Activated CD4-positive, alpha-beta T cell treated with anti-CD3 and anti-CD28 coated beads, Interleukin-2, amount 10 ng/mL, durations not matched to agents 7 days and 5 days (primary cell): ENCODE measurements at places on chromosomes 6 and 20. TPM values are rescaled to one million over a fixed set of nuclear protein-coding genes. Genes with fewer than 3 reads are reported as not detected.

GRCh38 chr20:15593081-15593480 lies 980.2 kb downstream of the KIF16B start:
- no peak for DNase-seq

KCNG1 gene
- not detected for total RNA-seq

RAET1G gene
- total RNA-seq, result not detected

HEY2 gene
- not detected for total RNA-seq

DNA sequence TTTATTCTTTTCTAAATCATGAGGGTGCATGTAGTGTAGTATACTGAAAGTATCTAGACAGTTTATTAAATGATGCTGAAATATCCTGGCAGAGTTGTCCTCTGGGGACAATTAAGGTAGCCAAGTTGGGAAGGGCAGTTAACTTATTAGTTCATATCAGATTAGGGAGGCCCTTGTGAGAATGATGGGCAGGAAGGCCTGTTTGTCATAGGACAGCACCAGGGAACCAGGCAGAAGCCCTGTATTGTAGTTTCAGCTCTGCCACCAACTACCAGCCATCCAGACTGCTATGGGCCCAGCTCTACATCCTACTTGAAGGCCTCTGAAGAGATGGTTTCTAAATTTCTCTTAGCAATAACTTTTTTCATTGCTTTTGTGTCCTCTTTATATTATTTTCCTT lies 4.0 kb downstream of the MYLIP start:
- DNase-seq, result no peak

GRCh38 chr20:61582196-61582923 lies 330.3 kb downstream of the CDH4 start:
- no peak for DNase-seq
